Central memory CD4-positive, alpha-beta T cell (primary cell): ENCODE measurements at places on chromosomes 3 and 15.

DNA sequence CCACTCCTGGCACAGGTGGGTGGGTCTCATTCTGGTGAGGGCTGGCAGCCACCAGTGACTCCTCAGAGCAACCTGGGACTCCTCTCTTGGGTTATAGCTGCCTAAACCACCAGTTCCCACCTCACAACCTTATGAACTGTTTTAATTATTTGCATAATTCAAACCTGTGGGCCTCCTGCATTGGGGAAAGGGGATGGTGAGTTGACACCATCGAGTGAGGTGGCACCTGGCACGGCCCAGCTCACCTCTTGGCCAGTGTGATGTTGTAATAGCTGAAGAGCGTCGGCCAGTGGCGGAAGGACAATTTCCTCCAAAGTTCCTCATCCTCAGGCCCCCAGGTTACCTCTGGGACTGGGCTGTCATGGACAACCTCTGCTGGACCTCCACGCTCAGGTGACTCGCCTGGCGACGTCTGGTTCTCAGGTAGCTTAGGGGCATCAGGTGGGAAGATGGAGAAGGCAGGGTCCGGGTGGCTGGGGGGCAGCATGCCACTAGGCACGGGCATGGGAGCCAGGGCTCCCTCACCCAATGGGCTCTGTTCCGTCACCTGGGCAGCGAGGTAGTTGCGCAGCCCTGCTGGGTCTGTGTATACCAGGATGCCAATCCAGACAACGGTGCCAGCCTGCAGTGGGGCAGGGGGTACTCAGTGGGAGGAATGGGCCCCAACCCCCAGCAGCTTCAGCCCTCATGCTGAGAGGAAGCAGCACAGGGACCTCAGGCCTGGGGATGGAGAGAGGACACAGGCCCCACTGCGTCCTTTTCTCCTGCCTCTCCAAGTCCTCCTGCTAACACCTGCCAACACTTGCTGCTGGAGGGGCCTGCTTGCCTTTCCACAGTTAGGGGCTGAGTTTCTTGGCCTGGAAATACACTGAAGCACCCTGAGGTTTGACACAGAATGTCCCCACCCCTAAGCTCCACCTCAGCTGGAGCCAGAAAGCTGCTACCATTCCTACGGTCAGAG lies 38.5 kb downstream of the PTPN23 start:
- no peak for DNase-seq

GRCh38 chr3:108130701-108131474 lies 40.1 kb upstream of the CD47 start:
- no peak for DNase-seq

- no peak for DNase-seq
Observed at GRCh38 chr15:76200641-76201105, 110.6 kb downstream of the ETFA start.

GRCh38 chr3:127589600-127590281 lies 792 bp downstream of the TPRA1 start:
- no peak for DNase-seq

DNA sequence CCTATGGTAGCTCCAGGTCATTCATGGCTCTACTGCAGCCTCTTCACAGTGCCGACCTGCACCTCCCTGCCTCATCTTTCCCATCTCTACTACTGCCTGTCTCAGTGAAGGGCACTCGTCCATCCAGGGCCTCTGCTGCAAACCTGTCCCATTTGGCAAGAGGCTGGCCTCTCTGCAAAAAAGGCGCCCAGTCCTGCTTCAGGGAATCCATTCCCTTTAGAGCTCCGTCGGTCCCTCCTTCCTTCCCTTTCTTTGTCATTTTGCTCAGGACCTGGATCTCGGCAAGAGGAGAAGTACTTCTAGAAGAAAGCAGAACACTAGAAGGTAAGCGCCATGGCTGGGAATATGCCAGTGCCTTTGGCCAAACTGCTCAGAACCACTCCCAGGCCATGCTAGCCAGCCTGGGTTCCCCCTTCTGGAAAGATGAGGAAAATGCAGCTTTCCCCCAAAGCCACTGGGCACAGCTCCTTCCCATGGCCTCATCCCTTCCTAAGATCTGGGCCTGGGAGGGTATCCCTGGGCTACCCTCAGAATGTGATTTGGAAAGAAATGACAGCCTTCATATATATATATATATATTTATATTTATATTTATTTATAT lies 6.4 kb upstream of the ISL2 start:
- no peak for DNase-seq

GRCh38 chr3:160100610-160101009 lies 112.0 kb downstream of the IL12A start:
- no peak for DNase-seq

- no peak for DNase-seq
Observed at GRCh38 chr3:130963878-130964277, 62.7 kb downstream of the ASTE1 start.

GRCh38 chr15:82810061-82810889 lies 847 bp downstream of the WHAMM start:
- peak; percentile 44 for DNase-seq

DNA sequence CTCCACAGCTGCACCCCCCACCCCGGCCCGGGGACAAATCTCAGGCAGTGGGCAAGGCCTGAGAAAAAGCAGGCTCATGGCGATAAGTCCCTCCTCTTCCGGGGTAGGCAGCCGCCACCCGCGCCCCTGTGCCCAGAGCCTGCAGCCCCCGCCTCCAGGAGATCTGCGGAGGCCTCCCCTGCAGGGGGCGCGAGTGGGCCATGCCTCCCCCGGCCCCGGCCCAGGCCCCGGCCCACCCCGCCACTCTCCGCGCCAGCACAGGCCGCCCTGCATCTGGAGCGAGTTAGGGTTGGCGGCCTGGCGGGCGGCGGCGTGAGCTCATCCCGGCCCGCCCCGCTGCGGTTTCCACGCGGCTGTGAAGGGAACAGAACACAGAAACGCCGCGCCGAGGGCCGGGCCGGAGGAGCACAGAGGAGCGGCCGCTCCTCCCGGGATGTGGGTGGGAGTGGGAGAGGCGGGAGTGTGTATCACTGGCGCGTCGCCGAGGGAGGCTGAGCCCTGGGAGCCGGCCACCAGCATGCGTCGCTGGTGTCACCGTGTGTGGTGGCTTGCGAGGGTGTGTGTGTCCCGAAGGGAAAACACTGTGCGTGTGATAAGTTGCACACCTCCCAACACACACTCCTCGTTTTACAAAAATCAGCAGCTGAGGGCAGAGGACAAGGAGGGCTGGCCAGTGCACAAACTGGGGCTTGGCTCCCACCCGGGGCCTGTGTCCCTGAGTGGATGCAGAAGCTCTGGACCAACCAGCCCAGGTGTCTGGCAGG lies 17.2 kb downstream of the MYL3 start:
- peak; percentile 70 for DNase-seq

DNA sequence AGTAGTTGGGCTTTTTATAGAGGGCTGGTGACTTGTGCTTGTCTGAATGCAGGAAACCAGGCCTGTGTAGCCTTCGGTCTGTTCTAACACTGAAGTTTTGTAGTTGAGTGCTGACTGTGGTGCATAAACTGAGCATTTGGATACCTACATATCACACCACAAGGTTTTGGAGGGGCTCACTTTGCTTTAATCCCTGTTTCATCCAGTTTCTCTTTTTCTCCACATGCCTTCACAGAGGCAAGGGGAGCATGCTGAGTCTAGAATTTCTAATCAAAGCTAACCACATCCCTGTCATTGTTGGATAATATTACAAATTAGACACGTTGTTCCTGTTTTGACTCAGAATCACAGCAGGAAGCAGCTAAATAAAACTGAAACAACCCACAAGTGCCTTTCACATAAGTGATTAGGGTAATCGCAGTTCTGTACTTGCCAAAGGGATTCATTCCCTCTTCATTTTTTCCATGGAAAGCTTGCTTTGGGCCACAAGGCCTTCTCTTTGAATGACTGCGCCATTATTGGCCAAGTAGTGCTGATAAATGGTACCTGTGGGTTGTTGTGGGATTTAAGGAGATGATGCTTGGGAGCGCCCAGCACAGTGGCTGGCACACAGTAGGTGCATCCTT lies 48.9 kb downstream of the TGFBR2 start:
- peak; percentile 80 for DNase-seq

- DNase-seq, result no peak
Observed at GRCh38 chr15:96535148-96535547, 204.6 kb downstream of the NR2F2 start.

- no peak for DNase-seq
Observed at GRCh38 chr3:120182613-120183511, 88.6 kb upstream of the GSK3B start.

- no peak for DNase-seq
Observed at GRCh38 chr3:120452816-120453215, 2.0 kb upstream of the FSTL1 start.

DNA sequence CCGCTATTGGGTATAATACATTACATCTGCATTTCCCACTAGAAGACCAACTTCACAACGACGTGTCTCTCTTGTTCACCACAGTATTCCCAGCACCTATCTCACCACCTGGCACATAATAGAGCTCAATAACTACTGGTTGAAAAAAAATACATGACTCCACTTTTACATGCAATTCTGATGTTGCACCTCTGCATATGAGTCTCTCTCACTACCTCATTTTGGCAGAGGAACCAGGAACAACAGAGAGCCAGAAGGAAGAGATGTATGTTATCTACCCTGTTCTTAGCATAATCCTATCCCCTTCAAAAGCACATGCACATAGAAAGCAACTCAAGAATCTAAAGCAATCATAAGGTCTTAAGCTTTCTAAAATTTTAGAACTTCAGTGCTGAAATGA lies 61.6 kb downstream of the SHQ1 start:
- no peak for DNase-seq
